ENCODE measurements at places on chromosomes 16 and 17.
A peak's percentile ranks its signal among the peaks of the same experiment; 100 is the strongest.

DNA sequence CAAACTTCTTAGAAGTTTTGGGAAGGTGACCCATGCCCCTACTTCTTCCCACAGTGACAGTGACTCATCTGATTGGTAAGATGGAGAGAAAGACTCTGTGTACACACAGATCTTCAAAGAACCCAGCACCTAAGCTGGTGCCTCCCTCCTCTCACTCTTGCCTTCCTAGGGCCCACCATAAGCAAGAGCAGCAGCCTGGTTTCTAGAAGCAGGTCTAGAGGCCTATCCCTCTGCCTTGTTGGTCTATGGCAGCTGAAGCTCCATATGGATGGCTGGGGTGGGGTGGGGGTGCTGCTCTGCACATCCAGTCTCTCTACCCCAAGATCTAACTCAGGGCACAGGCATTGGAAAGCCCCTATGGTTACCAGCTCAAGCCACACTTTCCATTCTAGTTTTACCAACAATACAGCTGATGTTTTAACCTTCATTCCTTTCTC is 47.5 kb downstream of the STAT3 start:
- no peak for DNase-seq

DNA sequence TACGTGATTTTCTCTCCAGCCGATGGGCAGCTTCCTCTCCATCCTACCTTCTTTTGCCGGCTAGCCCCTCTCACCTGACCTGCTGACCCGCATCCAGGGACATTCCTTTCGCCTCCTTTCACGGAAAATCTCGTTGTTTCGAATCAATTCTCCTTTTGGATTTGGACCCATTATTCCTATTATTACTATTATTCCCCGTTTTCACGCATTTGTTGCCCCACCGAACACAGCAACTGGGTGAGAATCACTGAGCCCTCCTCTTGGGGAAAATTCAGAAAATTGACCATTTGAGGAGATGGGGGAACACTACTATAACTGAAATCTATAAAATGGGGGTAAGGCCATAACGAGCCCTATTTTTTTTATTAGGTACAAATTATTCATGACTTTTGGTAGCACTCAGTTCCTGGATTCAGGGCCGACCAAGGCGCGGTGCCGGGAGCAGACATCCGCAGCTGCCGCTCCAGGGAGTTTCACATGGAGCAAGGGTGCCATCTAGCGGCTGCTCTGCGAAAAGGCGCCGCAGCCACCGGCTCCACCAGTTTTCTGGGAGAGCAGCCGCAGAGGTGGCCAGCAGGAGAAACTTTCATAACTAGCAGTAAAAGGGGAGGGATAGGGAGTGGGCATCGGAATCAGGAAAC is 3.3 kb upstream of the HOXB8 start:
- peak; percentile 38 for DNase-seq

DNA sequence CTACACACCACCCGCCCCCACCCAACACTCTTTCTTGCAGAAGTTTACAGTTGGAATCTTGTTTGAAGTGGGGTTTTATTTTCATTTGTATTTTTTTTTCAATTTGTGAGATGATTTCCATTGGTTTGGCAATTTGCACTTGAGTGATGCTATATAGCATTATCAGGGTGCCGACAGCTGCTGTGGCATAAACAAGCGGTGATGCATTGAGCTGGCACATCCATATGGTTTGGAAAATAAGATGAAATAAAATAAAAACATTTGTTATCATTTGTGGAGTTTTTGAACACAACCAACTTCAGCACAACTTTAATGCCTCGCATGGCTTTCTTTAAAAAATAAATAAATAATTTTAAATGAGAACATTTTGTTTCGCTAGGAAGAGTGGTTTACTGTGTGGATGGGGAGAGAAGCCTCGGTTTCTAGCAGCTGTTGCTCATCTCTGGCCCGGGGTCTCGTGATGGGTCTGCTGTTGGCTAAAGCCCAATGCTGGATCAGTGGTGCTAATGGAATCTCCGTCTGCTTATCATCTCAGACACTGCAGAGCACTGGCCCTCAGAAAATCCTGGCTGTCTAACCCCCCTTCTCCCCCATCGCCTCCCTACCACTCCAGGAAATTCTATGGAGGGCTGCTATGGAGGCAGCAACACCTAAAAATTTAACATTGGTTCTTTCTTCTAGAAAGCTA is 192.3 kb upstream of the MAF start:
- no peak for DNase-seq

GRCh38 chr17:73165616-73166404 is 1.0 kb downstream of the SSTR2 start:
- DNase-seq: no peak

- DNase-seq: no peak
These were observed 71.3 kb downstream of the SOX9 start for GRCh38 chr17:72191921-72192799.

- no peak for DNase-seq
These were observed 51.0 kb downstream of the CMIP start for GRCh38 chr16:81495321-81496234.

DNA sequence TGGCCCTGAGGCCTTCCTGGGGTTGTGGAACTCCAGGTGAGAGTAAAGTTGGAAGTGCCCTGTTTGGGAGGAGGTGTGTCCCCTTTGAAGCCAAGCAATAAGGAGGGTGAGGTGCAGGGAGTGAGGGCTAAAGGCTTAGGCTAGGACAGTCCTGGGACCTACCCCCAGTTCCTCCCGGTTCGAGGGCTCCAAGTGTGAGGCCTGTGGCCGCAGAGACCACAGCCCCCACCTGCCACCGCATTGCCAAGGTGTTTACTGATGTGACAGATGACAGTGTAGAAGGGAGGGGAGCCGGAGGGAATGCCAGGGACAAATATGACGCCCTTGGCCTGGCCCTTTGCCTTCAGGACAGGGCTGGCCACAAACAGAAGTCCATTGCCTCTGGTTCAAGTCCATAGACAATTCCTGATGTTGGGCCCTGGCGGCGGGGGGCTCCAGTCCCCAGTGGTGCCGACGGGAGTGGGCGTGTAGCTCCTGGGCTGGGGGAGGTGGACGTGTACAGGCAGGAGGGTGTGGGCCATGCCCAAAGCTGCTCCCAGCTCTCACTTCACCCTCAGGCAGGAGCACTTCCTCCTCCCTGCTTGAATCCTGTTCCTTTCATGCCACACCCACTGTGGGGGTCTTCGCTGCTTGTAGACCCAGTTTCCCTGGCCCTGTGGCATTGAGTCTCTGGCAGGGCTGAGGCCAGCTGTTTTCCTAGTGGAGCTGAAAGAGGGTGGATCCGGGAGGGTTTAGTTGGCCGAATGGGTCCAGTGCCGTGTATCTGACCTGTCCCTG is 3.2 kb downstream of the ADORA2B start:
- no peak for DNase-seq

DNA sequence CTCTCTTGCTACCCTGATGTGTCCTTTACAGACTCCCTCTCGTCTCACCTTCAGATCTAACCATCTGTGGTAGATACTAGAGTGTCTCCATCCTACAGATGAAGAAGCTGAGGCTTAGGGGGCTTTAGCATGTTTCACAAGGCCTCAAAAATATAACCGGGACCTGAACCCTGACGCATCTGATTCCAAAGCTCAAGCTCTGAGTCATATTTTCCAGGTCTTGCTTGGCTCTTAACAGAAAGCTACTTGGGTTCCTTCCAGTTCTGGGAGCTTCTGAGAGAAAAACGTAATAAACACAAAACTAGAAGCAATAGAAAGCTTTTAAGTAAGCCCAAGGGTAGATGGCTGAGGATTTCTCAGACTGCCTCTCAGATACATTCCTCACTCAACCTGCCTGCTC is 224.3 kb upstream of the EEF2KMT start:
- no peak for DNase-seq

- no peak for DNase-seq
These were observed 40.0 kb upstream of the GSE1 start for GRCh38 chr16:85573045-85573695.

- no peak for DNase-seq
These were observed 375.7 kb upstream of the DYNLRB2 start for GRCh38 chr16:80164966-80165550.

- no peak for DNase-seq
These were observed 30.1 kb downstream of the CCL4 start for GRCh38 chr17:36133602-36134236.

DNA sequence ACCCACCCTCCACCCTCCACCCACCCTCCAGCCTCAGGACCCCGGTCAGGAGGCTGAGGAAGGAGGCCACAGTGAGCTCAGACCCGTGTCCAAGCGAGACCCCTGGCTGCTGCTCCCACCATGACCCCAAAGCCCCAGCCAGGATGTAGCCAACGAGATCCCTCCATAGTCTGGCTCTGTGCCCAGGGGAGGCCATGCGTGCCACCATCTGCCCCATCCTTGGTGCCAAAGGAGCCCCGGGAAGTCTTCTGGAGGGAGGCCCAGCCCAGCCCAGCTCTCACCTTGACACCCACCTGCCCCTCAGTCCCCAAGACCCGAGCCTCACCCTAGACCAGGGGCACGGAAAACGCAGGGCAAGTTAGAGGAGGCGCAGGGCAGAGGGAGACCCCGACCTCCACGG is 34.2 kb downstream of the PIEZO1 start:
- DNase-seq: no peak

GRCh38 chr17:14940938-14941265 is 324.2 kb downstream of the PMP22 start:
- DNase-seq: no peak

DNA sequence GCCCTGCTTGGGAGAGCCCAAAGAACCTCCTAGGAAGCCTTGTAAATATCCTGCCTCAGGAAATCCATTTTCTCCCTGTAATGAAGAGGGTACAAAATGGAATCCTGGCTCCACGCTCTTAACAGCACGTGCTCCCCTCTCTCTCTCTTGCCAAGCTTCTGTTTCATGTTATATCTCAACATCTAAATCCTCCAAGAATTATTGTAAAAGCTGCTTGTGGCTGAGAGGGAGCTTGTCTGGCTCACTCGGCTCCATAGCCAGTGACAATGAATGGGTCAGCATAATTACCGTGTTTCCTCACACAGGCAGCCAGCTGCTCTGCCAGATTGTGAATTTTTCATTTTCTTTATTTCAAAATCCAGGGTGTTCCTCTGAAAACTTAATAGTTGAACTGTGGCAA is 317.8 kb downstream of the RBFOX1 start:
- DNase-seq: no peak

DNA sequence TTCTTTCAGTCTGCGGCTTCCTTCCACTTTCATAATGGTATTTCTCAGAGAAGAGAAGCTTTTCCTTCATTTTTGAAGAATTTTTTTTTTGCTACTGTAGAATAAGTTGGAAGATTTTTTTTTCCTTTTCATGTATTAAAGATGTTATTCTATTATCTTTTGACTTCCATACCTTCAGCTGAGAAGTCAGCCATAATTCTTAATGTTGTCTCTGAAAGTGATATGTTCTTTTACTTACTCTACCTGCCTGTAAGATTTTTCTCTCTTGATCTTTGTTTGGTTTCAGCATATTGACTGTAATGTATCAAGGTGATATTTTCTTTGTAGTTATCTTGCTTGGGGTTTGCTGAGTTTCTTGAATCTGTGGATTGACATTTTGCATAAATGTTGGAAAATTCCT is 143.5 kb upstream of the TOX3 start:
- DNase-seq: no peak

- no peak for DNase-seq
These were observed 24.0 kb downstream of the PARN start for GRCh38 chr16:14606102-14606501.

DNA sequence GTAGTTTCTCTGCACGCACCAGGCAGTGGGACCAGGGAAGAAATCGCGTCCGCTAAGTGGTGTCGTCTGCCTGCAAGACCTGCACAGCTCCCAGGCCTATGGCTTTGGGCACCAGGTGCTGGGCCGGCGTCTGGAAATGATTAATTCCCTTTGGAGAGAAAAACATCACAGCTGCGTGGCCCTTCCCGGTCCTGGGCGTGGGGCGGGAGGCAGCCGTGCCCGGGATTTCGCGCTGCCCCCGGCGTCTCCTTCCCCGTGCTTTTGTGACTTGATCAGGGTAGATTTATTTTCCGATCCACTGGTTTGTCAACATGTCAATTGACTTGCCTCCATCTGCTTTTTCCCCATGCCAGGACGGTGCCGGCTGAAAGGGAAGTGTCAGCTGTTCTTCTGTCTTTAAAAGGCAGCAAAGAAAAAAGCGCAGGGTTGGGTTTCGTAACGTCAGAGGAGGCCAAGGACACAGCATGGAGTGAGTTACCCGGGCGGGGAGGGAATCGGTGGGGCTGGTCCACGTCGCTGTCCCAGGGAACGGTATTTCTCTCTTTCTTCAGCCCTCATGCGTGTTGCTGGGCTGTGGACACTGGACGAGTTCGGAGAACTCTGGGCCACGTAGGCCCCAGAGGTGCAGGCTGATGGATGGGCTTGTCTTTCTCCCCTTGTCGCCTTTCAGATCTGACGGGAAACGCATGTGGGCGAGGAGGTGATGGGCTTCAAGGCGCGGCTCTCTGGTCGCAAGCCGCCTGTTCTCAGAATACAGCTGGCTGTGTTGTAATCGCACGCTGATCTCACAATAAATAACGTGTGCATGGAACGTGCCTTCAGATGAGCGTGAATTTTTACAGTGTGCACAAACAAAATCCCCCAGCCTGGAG is 188.1 kb upstream of the ZNF469 start:
- no peak for DNase-seq

GRCh38 chr17:48498164-48498850 is 32.5 kb downstream of the HOXB1 start:
- DNase-seq: no peak

DNA sequence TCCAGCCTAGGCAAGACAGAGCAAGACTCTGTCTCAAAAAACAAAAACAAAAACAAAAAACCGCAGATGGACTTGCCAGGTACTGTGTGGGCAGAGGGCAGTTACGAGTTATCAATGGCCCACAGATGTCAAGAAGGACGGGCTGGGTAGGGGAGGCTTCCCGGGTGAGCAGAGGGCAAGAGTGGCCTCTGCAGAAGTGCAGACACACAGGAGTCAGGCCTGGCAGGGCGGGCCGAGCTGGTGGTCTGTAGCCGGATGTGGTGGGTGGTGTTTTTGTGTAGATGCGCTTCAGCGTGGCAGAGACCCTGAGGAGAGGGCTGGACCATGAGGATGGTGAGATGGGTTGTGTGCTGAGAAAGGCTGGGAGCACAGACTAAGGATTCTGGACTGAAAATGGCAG is 44.9 kb upstream of the KDM6B start:
- no peak for DNase-seq

DNA sequence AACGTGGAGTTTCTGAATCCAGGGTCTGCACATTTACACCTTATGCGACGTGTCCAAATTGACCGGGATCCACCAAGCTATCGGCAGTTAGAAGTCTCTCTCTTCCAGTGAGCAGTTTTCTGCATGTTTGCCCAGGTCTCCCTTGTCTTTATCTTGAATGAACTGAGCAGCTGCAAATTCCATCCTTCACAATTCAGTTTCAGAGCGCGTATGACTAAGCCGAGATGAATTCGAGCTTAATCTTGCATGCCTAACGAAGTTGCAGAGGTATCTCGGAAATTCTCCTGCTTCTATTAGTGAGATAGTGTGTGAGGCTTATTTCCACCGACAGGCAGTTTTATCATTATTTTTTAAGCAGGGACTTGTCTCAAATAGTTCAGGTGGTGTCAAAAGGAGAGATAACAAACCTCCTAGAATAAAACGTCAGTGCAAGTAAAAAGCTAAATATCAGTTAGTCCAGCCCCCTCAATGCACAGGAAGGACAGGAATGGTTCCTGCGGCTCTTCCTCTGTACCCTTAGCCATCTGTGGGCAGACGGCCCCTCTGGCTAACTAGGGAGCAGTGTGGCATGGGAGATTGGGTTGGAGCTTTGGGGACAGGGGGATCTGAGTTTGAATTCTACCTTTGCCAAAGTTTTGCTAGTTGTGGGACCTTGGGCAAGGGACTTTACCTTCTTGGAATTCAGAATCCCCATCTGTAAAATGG is 93.0 kb upstream of the GPR139 start:
- no peak for DNase-seq
